ENCODE measurements at places on chromosomes 4 and X.

DNA sequence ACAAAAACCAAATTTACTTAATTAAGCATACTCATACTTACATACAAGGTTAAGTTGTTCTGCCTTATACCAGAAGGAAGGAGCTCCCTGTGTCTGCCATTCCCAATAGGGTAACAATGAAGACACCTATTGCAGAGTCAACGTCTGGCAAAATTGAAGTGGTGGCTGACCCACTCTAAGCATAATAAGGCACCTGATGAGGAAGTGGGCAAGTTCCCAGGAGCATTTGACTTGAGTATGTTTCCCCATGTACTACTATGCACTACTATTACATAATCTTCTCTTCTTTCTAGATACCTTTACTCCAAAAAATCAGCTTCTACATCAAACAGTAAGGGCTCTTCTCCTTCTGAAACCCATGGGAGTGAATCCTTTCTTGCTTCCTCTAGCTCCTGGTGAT is 591.5 kb downstream of the PPARGC1A start:
- H3K4me1 ChIP-seq, result no peaks in the 10 kb centered on the region
- no peaks in the 10 kb centered on the region for H3K27me3 ChIP-seq
- no peak for DNase-seq
- no peak overlapping the region for H3K4me3 ChIP-seq
- no peaks in the 10 kb centered on the region for H3K36me3 ChIP-seq

DNA sequence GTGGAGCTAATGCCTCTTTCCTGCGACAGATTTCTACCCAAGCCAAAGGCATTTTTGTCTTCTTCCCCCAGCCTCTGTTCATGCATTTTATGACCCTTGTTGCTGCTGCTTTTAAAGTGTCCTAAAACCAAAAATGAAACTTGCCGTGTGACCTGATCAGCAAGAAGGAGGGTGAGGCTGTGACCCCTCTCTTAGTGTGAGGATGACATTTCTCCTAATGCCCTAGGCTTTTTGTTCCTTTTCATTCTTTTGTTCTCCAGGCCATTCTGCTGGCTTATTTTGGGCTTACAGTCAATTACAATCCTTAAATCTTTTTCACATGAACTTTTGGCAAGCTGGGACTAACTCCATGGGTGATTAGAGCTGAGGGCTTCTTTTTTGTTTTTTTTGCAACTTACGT is 34.4 kb downstream of the PTTG2 start:
- no peak for DNase-seq
- peak overlapping the region; percentile 50 for H3K4me3 ChIP-seq
- no peaks in the 10 kb centered on the region for H3K27me3 ChIP-seq
- peaks cover 31% of the 10 kb centered on the region for H3K36me3 ChIP-seq
- peak overlapping the region; percentile 37 for H3K27ac ChIP-seq

DNA sequence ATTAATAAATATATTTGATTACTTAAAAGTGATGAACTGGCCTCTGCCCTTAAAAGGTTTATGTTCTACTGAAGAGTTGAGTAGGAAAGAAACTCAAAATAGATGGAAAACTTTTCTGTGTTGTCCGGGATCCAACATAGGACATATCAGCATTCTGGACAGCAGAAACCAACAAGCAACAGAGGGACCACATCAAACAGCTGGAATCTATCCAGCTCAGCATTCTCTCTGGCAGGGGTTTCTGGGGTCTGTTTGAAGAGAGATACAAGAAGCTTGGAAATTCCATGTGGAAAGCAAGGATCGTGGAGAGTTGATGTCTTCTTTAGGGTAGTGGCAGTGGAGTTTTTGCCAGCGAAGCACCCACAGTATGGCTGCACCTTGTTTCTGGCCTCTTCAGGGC is 43.6 kb downstream of the ZCCHC12 start:
- H3K4me1 ChIP-seq, result no peaks in the 10 kb centered on the region
- no peak for DNase-seq
- H3K27ac ChIP-seq, result no peak overlapping the region

DNA sequence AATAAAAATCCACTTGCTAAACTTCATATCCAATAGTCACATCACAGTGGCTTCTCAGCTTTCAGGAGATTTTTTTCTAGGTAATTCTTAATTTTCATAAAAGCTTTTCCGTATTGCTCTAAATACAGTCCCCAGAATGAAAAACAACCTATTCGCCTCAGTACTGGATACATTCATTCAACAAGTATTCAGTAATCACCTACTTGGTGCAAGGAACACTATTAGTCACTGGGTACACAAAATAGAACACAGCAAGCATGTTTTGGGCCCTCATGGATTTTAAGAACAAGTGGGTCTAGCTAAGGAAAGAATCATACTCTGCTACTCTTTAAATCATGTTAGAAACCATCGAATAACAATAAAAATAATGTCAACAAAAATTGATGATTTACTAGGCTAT is 2.8 kb upstream of the BEX3 start:
- no peaks in the 10 kb centered on the region for H3K36me3 ChIP-seq
- DNase-seq, result no peak
- peaks cover 18% of the 10 kb centered on the region for H3K27me3 ChIP-seq
- H3K4me1 ChIP-seq, result no peaks in the 10 kb centered on the region
- no peak overlapping the region for H3K4me3 ChIP-seq
